ENCODE measurements at places on chromosomes 3 and 15.

DNA sequence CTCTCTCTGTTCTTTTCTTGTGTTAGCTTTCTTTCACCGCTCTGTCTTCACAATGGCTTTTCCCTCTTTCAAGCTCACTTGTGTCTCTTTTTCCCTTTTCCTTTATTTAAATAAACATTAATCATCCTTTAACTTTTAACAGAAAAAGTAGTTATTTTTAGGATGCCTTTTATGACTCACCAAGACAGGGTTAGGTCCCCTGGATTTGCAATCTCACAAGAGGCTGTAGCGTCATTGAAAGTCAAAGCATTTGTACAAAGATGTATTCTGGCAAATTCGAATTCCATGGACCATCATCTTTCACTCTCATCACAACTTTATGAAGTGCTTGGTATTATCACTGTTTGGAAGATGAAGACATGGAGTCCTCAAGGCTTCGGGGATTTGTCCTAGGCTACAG, 34.8 kb upstream of the MCTP2 start:
- H3K27me3 ChIP-seq, result peaks cover 10% of the 10 kb centered on the region
- H3K4me1 ChIP-seq, result no peaks in the 10 kb centered on the region
- no peak overlapping the region for H3K4me3 ChIP-seq
- no peaks in the 10 kb centered on the region for H3K36me3 ChIP-seq

DNA sequence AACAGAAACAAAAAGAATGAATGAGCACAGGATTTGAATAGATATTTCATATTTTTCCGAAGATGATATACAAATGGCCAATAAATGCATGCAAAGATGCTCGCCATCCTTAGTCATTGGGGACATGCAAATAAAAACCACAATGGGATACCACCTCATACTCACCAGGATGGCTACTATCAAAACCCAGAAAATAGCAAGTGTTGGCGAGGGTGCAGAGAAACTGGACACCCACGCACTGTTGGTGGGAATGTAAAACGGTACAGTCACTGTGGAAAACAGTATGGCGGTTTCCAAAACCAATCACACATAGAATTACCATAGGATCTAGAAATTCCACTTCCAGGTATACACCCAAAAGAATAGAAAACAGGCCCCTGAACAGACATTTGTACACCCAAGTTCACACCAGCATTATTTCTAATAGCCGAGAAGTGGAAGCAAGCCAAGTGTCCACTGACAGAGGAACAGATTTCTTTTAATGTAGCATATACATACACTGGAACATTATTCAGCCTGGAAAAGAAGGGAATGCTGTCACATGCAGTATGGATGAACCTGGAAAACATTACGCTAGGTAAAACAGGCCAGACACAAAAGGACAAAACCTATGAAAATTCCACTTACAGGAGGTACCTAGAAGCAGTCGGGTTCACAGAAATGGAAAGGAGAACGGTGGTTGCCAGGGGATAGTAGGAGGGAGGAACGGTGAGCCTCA, 3.6 kb downstream of the RNF168 start:
- peaks cover 58% of the 10 kb centered on the region for H3K36me3 ChIP-seq
- DNase-seq, result no peak
- peak overlapping the region; percentile 93 for H3K4me3 ChIP-seq

DNA sequence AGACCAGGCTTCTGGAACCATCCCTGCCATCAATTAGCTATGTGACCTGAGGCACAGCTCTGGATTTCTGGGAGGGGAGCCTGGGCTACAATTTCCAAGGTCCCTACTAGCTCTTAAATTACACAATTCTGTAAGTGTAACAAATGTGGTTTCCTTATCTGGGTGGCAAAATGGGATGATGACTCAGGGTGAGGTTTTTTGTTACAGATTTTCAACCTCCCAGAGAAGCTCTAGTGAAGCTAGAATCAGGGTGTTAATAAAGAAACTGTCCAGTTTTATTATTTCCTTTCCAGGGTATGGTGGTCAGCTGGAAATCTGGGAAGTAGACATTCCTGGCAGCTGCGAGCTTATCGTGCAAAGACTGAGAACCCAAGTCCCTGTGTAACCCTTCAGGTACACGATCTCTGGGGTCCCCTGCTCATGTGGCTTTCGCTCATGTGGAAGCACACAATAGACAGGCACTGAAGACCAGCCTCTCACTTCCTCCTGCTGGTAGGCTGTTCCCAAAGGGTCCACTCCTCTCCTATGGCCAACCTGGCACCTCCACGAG, 7.3 kb downstream of the RAB27A start:
- H3K27ac ChIP-seq, result peak overlapping the region; percentile 97
- H3K4me1 ChIP-seq, result peaks cover 95% of the 10 kb centered on the region
- H3K36me3 ChIP-seq, result peaks cover 73% of the 10 kb centered on the region
- peak overlapping the region; percentile 49 for H3K4me3 ChIP-seq
- DNase-seq, result peak; percentile 40

- peaks cover 47% of the 10 kb centered on the region for H3K4me1 ChIP-seq
- H3K4me3 ChIP-seq, result peak overlapping the region; percentile 90
- peaks cover 76% of the 10 kb centered on the region for H3K36me3 ChIP-seq
- no peaks in the 10 kb centered on the region for H3K27me3 ChIP-seq
These were observed 2.2 kb downstream of the MBNL1 start for GRCh38 chr3:152270937-152271336.

DNA sequence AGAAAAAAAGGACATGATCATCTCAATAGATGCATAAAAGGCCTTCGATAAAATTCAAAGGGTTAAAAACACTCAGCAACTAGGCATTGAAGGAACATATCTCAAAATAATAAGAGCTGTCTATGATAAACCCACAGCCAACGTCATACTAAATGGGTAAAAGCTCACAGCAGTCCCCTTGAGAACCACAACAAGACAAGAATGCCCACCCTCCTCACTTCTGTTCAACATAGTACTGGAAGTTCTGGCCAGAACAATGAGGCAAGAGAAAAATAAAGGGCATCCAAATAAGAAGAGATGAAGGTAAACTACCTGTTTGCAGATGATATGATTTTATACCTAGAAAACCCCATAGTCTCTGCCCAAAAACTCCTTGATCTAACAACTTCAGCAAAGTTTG, 619.7 kb upstream of the LMCD1 start:
- peaks cover 30% of the 10 kb centered on the region for H3K4me1 ChIP-seq
- no peak for DNase-seq
- no peaks in the 10 kb centered on the region for H3K27me3 ChIP-seq
- peaks cover 2% of the 10 kb centered on the region for H3K36me3 ChIP-seq
- H3K27ac ChIP-seq, result no peak overlapping the region

DNA sequence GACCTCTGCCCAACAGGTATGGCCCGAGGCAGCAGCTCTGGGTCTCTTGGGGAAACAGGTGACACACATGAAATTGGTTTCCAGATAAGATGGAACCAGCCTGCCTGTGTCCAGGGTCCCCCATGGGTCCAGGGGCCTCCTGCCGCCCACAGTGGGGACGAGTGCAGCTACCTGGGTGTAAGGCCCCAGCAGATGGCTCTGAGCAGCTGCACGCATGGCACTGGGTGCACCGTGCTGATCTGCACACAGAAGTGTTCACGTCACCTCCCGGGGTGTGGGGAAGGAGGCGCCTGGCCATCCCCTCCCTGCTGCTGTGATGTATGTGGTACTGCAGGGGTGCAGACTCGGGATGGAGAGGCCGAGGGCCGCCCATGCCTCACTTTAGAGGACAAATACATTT, 63.6 kb downstream of the NIPA2 start:
- H3K27me3 ChIP-seq, result no peaks in the 10 kb centered on the region
- H3K27ac ChIP-seq, result no peak overlapping the region

DNA sequence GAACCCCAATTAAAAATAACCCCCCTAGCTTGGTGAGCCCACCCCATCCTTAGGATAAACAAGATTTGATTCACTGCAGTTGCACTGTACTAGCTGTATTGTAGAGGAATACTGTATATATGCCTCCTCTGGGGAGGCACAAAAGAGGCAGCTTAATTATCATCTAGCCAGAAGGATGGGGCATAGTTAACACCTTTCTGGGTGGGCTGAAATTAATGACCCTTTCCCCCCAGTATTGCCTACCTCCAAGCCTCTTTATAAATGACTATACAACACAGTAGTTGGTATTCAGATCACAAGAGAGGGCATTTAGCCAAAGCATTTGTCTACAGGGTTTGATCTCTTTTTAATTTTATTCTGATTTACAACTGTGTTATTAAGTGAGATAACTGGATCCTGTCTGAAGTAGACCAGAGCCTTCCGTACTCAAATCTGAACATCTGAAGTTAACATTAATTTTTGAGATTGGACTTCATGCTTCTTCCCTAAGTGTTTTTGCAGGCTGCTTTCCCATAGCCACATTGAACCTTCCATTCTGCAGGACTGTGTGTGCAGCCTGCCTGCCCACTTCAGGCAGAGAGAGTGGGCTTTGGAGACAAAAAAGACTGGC, 807.0 kb upstream of the ARRDC4 start:
- no peak overlapping the region for H3K27ac ChIP-seq
- H3K4me3 ChIP-seq, result no peak overlapping the region
- H3K4me1 ChIP-seq, result no peaks in the 10 kb centered on the region
- no peaks in the 10 kb centered on the region for H3K36me3 ChIP-seq
